Natural killer cell (primary cell): ENCODE measurements at places on chromosomes 3 and 15. TPM values are rescaled to one million over a fixed set of nuclear protein-coding genes. Genes with fewer than 3 reads are reported as not detected.

- H3K4me3 ChIP-seq: no peak overlapping the region
- H3K27ac ChIP-seq: no peak overlapping the region
- H3K36me3 ChIP-seq: no peaks in the 10 kb centered on the region
These were observed 84.6 kb upstream of the MYZAP start for GRCh38 chr15:57507111-57507510.

- DNase-seq: no peak
- no peaks in the 10 kb centered on the region for H3K27me3 ChIP-seq
- H3K4me1 ChIP-seq: peaks cover 21% of the 10 kb centered on the region
- no peak overlapping the region for H3K4me3 ChIP-seq
- peaks cover 21% of the 10 kb centered on the region for H3K36me3 ChIP-seq
These were observed 79.4 kb downstream of the AAGAB start for GRCh38 chr15:67174864-67175573.

DNA sequence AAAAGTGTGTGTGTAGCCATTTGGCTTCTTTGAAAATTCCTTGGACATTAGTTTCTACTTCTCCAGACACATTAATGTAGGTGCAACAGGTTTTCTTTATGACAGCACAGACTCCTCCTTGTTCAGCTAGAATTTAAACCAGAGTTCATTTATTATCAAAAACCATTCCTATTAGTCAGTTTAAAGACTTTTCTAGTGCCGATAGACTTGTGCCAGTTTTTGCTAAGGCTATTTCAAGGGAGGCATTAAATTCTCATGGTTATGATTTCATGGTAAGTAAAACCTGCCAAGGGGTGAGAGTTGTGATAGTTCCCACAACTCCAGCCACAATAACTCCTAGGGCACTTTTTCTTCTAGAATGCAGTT is 20.6 kb upstream of the SENP7 start:
- no peaks in the 10 kb centered on the region for H3K4me1 ChIP-seq
- no peaks in the 10 kb centered on the region for H3K36me3 ChIP-seq
- DNase-seq: no peak

DNA sequence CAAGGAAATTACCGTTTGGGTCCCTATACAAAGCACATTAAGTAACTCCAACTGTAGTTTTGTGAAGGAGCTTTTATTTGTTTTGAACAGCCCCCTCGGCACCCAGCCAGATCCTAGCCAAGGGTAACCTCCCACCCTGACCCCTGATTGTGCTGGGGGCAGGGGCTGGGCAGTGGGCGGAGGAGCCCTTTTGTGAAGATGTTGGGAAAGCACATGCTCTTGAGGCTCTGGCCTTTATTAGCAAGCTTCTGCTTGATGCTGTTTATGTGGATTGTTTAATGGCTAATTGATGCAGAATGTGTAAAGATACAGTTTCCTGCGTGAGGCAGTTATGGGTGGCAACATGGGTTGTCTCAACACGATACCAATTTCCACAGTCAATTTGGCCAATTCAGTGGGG is 136.5 kb downstream of the MAP2K5 start:
- DNase-seq: no peak
- no peaks in the 10 kb centered on the region for H3K4me1 ChIP-seq
- no peak overlapping the region for H3K27ac ChIP-seq

DNA sequence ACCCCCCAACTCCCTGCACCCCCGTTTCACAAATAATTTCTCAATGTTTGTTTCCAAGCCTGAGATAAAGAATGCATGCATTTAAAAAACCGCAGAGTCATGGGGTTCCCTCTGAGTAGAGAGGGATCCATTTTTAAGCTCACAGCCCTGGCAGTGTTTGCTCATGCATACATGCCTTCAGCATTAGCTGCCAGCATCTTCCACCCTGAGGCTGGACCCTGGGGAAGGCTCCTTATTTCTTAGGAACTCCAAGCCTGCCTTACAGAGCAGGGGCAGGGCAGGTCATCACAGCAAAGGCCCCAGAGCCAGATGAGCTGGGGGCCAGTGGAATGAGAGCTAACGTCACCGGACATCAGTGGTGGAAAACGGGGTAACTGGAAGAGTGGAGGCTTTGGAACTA is 31.3 kb downstream of the TLE3 start:
- no peaks in the 10 kb centered on the region for H3K27me3 ChIP-seq
- H3K27ac ChIP-seq: no peak overlapping the region
- no peaks in the 10 kb centered on the region for H3K4me1 ChIP-seq
- DNase-seq: no peak
- H3K36me3 ChIP-seq: peaks cover 70% of the 10 kb centered on the region

- H3K4me1 ChIP-seq: no peaks in the 10 kb centered on the region
- no peak overlapping the region for H3K27ac ChIP-seq
- H3K4me3 ChIP-seq: no peak overlapping the region
- DNase-seq: no peak
- no peaks in the 10 kb centered on the region for H3K27me3 ChIP-seq
- H3K36me3 ChIP-seq: no peaks in the 10 kb centered on the region
These were observed 19.0 kb downstream of the SMAD6 start for GRCh38 chr15:66721020-66721419.

- no peak overlapping the region for H3K27ac ChIP-seq
- no peaks in the 10 kb centered on the region for H3K27me3 ChIP-seq
- DNase-seq: no peak
- H3K4me1 ChIP-seq: no peaks in the 10 kb centered on the region
These were observed 90.6 kb downstream of the CNTN3 start for GRCh38 chr3:74523811-74524210.

- no peak overlapping the region for H3K27ac ChIP-seq
- H3K36me3 ChIP-seq: no peaks in the 10 kb centered on the region
- DNase-seq: no peak
- H3K4me3 ChIP-seq: no peak overlapping the region
These were observed 228.8 kb downstream of the NSUN3 start for GRCh38 chr3:94291686-94292085.

- H3K36me3 ChIP-seq: no peaks in the 10 kb centered on the region
- no peak overlapping the region for H3K4me3 ChIP-seq
- no peaks in the 10 kb centered on the region for H3K27me3 ChIP-seq
- no peak overlapping the region for H3K27ac ChIP-seq
- DNase-seq: no peak
- no peaks in the 10 kb centered on the region for H3K4me1 ChIP-seq
These were observed 80.1 kb downstream of the ST8SIA2 start for GRCh38 chr15:92473756-92474155.

GRCh38 chr3:72482589-72483321 is 365.5 kb downstream of the SHQ1 start:
- H3K27ac ChIP-seq: peak overlapping the region; percentile 22
- no peaks in the 10 kb centered on the region for H3K36me3 ChIP-seq
- H3K27me3 ChIP-seq: no peaks in the 10 kb centered on the region
- H3K4me3 ChIP-seq: peak overlapping the region; percentile 29

GRCh38 chr3:51268132-51268531 is 117.0 kb upstream of the MANF start:
- no peak for DNase-seq
- no peaks in the 10 kb centered on the region for H3K27me3 ChIP-seq
- H3K36me3 ChIP-seq: no peaks in the 10 kb centered on the region
- H3K4me3 ChIP-seq: no peak overlapping the region
- no peaks in the 10 kb centered on the region for H3K4me1 ChIP-seq

DNA sequence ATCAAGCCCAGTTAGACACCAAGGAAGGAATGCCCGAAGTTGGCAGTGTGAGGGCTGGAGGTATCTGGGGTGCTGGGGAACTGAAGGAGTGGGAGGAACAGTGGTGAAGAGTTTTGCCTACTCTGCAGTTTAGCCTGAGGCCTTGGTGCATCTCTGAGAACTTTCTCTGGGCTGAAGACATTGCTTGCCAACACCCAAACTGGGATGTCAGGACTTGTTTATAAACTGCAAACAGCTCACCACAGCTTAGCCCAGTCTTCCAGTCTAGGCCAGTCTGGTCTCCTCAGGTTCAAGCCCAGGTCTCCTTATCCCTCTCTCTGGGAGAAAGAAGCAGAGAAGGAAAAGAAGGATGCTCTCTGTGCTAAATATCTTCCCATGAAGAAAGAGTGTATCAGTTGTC is 68.0 kb upstream of the BOC start:
- H3K27ac ChIP-seq: no peak overlapping the region
- H3K4me3 ChIP-seq: no peak overlapping the region
- DNase-seq: no peak
- no peaks in the 10 kb centered on the region for H3K36me3 ChIP-seq
- no peaks in the 10 kb centered on the region for H3K4me1 ChIP-seq
- no peaks in the 10 kb centered on the region for H3K27me3 ChIP-seq

DNA sequence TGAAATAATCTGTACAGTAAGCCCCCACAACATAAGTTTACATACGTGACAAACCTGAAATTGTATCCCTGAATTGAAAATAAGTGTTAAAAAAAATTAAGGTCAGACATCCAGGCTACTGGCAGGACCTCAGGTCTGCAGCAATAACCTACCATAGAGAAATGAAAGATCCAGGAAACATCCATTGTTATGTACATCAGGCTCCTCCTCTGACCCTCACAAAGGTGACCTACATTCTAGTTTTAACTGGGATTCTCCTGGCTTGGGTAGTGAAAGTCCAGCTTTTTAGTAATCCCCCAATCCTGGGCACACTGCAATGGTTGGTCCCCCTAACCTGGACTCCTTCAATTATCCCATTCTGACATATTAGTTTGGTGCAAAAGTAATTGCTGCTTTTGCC is 749.6 kb upstream of the LMCD1 start:
- H3K36me3 ChIP-seq: no peaks in the 10 kb centered on the region
- H3K27ac ChIP-seq: no peak overlapping the region
- H3K27me3 ChIP-seq: no peaks in the 10 kb centered on the region
- no peak overlapping the region for H3K4me3 ChIP-seq
- no peak for DNase-seq
- no peaks in the 10 kb centered on the region for H3K4me1 ChIP-seq

GRCh38 chr3:32323604-32324003 is 68.0 kb upstream of the CMTM7 start:
- H3K4me3 ChIP-seq: no peak overlapping the region
- no peak for DNase-seq
- H3K4me1 ChIP-seq: no peaks in the 10 kb centered on the region
- no peak overlapping the region for H3K27ac ChIP-seq

DNA sequence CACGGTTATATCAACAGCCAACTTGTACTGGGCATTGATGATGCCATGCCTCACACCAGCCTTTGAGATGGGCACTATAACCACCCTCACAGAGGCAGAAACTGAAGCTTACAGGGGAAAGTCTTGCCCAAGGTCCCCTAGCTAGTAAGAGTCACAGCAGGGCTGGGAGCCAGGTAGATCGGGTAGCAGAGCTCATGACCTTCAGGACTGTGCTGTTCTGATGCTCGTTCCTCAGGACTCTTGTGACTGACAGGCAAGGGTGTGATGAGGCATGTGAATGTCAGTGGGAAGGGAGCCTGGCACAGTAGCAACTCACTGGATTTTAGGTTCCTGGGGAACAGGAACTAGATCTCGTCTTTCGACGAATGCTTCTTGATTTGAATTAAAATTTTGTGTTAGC is 65.7 kb downstream of the RLBP1 start:
- H3K36me3 ChIP-seq: peaks cover 51% of the 10 kb centered on the region
- no peak overlapping the region for H3K4me3 ChIP-seq
- no peak overlapping the region for H3K27ac ChIP-seq

Gene MYH15
- total RNA-seq: not detected

Gene PGBD4
- total RNA-seq: 4.0 TPM

Gene ZNF660
- total RNA-seq: 7.7 TPM

Gene GOLGA8N
- 72.9 TPM for total RNA-seq

Gene ARNT2
- not detected for total RNA-seq
